ENCODE measurements at places on chromosomes 5 and 9.

GRCh38 chr9:133351908-133352634, 4.1 kb downstream of the RPL7A start:
- DNase-seq, result peak; percentile 55

DNA sequence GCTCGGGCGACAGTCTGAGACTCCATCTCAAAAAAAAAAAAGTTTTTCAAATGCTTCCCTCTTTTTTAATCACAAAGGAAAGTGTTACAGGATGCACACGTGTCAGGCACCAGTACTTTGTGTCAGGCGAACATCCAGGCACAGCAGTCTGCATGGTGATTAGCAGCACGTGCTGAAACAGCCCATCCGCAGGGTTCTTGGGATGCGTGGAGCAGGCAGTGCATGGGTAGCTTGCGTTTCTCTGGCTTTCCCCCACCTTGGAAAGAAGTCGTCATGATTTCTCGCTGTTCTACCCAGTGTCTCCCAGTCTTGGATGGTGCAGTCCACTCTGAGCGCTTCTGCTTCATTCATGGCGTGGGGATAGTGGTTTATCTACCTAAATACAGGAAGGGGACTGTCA, 35.4 kb downstream of the GPR107 start:
- no peak for DNase-seq

GRCh38 chr5:72540759-72541438, 33.7 kb upstream of the ZNF366 start:
- no peak for DNase-seq

DNA sequence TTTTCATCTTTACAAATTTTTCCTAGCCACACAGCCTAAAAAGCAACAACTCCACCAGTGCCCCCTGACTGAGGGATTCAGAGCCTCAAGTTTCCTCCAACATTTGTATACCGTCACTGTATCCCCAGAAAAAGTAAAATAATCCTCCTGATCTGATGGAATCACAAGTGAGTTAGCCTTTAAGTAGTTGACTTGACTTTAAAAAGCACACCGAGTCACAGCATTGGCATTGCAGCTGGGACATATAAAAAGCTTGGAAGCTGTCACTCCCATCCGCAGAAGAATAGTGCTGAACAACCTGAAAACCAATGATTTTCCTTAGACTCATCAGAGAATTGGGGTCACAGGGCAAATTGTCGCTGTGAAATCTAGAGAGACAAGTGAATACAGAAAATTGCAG, 41.6 kb upstream of the FBN2 start:
- no peak for DNase-seq

- DNase-seq, result no peak
Observed at GRCh38 chr5:64958757-64959391, 190.1 kb downstream of the CWC27 start.

DNA sequence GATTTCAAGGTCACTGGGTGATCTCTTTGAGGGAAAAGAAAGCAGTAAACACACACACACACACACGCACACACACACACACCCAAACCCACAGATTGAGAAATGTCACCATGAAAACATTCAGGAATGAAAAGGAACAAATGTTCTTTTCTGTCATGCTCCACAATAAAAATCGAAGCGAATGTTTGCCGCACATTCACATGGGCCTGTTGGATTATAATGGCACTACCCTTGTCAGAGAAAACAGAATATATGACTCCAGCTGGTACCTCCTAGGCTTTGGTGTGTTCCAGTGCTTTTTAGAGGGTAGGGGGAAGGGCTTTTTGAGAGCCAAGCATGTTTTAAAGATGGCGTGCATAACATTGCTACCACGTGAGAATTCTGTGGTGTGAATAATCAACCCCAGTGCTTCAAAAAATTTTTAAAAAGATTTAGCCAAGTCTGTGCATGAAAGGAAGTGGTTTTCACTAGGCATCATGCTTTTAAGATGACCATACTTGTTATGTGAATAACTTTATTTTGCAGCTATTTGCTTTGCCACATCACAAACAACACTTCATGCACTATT, 120.8 kb upstream of the ZNF608 start:
- peak; percentile 3 for DNase-seq

DNA sequence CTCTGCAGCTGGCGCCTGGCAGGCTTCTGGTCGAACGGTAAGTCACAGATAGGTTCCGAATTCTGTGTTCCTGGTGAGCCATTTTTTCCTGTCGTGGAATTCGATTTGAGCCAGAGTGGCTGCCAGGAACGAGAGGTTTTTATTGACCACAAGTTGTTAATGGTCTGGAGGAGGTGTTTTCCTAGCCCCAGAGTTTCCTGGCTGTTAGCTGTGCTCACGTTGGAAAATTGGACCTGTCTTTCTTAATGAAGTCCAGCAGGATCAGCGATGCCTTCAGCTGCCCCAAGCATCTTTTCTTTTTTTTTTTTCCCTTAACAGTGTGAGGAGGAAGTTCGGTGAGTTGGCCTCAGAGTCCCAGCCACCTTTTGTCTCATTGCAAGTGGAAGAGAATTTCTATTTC, 62.9 kb downstream of the COL5A1 start:
- no peak for DNase-seq
